Stimulated activated naive CD4-positive, alpha-beta T cell treated with Interleukin-2 at 50 U/mL for 16 hours (primary cell): ENCODE measurements at places on chromosomes 1 and 21.
A peak's percentile ranks its signal among the peaks of the same experiment; 100 is the strongest.

GRCh38 chr1:185404291-185404690, 87.2 kb upstream of the IVNS1ABP start:
- no peak for DNase-seq

DNA sequence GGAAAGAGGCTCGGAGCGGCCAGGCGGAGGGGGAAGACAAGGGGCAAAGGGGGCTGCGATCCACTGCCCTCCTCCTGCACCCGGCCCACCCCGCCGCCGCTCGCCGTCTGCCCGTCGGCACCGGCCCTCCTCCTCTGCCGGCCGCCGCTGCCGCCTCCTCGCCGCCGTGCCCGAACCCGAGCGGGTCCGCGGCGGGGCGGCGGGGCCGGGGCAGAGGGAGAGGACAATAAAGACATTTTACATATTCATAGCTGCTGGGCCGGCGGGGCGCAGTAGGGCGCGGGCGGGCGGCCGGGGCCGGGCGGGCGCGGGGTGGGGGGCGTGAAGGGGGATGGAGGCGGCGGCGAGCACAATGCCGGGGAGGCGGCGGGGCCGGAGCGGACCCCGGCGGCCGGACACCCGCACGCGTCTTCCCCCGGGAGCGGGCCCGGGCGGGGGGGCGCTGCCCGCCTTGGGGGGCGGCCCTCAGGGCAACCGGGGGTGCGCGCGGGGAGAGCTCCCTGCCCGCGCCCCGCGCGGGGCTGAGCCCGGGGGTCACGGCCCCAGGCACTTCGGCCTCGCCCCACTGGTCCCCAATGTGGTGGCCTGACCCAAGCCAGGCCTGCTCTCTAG, 546 bp downstream of the POU2F1 start:
- peak; percentile 36 for DNase-seq

DNA sequence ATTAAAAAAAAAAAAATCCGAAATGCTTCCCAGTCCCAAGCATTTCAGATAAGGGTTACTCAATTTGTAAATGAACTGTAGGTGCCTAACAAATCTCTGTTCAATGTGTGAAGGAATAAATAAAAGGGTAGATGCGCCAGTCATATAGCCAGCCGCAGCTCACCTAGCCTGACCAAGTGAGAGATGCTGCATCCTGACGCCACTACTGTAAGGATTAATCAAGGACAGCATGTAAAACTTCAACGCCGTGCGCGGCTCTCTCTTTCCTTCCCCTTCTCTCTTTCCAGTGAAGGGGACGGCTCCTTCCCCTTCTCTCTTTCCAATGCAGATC, 441 bp downstream of the PPT1 start:
- no peak for DNase-seq

- DNase-seq, result no peak
These were observed 28.7 kb upstream of the KCNJ15 start for GRCh38 chr21:38228115-38228514.

GRCh38 chr1:150578272-150579109, 919 bp downstream of the MCL1 start:
- peak; percentile 53 for DNase-seq

GRCh38 chr1:14768582-14769304, 170.3 kb downstream of the KAZN start:
- no peak for DNase-seq

- DNase-seq, result no peak
These were observed 1039.9 kb downstream of the KCNT2 start for GRCh38 chr1:195568389-195568788.
